Omental fat pad (tissue), 4 donors: ENCODE measurements at places on chromosomes 1 and 21.

DNA sequence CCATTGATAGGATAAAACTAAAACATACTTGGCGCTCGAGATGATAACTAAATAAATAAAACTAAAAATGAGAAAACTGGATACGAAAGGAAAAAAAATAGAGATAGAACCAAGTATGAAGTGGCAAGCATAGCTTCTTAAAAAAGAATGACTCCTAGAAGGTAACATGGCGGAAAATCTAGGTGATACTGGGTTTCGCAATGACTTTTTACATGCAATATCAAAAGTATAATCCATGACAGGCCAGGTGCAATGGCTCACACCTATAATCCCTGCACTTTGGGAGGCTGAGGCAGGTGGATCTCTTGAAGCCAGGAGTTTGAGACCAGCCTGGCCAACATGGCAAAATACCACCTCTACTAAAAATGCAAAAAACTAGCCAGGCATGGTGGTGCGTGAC lies 70.7 kb downstream of the ACBD6 start:
- DNase-seq: no peak

DNA sequence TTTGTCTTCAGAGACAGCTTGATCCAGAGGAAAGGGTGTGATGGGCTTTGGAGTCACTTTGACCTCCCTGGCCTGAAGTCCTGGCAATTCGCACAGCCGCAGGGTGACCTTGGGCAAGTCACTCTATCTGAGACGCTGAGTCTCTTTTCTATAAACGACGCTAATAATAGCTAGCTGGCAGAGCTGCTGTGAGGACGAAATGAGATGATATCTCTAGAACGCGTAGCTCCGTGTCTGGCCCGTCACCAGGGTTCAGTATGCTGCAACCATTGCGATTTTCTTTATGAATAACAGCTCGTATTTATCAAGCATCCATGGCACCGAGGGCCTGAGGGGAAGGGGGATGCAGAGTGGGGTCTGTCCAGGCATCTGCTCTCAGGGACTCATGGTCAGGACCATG lies 58.7 kb downstream of the IGSF21 start:
- DNase-seq: no peak

GRCh38 chr1:97094247-97094972 lies 372.8 kb downstream of the PTBP2 start:
- no peak for DNase-seq

DNA sequence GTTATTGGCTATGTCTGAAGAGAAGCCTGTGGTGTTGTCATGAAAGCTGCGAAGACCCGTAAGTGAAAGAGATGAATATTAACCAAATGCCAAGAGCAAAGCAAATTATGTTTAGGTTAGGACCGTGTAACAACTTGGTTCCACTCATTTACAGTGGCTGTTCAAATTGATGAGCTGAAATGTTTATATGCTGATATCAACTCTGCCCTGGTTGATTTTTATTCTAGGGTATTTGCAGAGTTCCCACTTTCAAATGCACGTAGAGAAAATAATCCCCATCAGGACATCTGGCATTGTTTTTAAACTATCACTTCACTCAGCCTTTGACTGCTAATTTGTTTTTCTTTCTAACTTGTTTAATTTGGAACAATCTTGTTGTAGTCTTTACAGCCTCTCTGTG lies 581.6 kb upstream of the ADAMTS5 start:
- DNase-seq: no peak

GRCh38 chr1:222769971-222770620 lies 33.1 kb downstream of the FAM177B start:
- no peak for DNase-seq

- DNase-seq: peak; percentile 18
These were observed 6.9 kb upstream of the PRDM16 start for GRCh38 chr1:3061981-3062615.

DNA sequence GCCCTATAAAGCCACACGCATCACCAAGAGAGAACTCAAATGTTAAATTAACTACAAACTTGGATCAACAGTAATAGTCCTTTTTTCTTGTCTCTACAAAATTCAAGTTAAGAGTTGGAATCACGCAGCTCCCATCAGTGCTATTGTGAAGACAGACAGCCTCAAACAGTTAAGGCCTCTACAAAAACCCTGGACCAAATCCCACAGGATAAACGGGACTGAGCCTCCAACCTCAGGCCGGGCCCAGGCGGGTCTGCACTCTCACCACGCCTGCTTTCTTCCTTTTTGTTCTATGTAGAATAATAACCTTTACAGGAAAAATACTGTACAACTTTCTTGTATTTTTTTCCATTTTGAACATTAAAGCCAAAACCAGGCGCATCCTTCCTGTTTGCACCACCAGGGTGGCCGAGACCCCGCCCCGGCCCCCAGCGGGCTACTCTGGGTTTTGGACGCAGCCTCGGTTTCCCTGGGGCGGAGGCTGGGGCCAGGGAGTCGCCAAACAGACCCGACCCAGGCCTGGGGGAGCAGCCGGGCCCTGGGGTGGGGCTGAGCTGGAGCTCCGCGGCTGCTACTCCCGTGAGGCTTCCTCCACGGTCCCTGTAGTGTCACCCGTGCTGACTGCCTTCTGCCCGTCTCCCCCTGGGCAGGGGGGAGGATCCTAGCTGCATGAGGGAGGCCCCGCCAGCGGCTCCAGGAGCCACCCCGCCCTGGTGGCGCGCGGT lies 158.4 kb downstream of the CASZ1 start:
- no peak for DNase-seq

GRCh38 chr21:43353282-43354025 lies 73.5 kb downstream of the SIK1 start:
- no peak for DNase-seq

DNA sequence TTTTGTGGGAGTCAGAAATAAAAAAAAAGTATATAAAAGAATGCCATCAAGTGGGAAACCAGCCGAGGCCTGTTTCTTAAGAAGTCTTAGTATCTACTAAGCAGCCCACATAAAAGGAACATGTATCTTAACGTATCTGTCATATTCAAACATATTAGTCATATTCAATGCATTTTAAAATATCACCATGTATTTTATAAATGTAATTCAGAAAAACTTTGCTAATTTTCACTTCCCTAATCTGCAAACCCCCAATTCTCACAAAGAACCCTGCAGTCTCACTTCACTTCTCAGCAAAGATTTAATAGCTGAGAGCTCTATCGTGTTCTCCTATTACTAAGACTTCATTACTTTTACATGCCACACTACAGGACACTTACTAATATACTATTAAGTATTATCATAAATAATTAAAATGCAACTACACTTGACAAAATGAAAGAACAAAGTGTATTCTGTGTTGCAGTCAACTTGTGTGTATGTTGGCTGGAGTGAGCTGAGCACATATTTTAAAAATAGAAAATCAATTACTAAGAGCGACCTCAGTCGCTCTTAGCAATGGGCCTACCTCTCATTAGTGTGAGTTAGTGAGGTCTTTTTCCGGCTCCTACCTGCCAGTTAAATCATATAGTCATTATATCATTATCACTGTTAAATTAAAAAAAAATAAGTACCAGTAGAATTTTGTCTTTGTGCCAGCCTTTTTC lies 484.3 kb downstream of the LMO4 start:
- DNase-seq: no peak

GRCh38 chr1:58883888-58884482 lies 100.1 kb upstream of the JUN start:
- DNase-seq: no peak

DNA sequence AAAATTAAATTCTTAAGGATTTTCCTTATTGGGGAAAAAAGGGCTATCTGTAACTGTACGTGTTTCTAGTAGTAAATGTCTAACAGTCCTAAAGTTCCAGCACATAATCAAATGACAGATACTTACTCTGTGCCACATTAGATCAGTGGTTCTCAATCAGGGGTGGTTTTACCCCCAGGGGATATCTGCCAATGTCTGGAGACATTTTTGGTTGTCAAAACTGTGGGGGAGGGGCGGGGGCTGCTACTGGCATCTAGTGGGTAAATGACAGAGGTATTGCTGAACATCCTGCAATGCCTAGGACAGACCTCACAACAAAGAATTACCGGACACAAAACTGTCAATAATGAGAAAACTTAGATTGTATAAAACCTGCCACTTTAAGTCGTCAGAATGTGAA lies 33.4 kb upstream of the PTPRC start:
- no peak for DNase-seq

- DNase-seq: no peak
These were observed 181.4 kb upstream of the ETV3 start for GRCh38 chr1:157319567-157319966.

GRCh38 chr1:222750651-222751050 lies 13.6 kb downstream of the FAM177B start:
- no peak for DNase-seq

DNA sequence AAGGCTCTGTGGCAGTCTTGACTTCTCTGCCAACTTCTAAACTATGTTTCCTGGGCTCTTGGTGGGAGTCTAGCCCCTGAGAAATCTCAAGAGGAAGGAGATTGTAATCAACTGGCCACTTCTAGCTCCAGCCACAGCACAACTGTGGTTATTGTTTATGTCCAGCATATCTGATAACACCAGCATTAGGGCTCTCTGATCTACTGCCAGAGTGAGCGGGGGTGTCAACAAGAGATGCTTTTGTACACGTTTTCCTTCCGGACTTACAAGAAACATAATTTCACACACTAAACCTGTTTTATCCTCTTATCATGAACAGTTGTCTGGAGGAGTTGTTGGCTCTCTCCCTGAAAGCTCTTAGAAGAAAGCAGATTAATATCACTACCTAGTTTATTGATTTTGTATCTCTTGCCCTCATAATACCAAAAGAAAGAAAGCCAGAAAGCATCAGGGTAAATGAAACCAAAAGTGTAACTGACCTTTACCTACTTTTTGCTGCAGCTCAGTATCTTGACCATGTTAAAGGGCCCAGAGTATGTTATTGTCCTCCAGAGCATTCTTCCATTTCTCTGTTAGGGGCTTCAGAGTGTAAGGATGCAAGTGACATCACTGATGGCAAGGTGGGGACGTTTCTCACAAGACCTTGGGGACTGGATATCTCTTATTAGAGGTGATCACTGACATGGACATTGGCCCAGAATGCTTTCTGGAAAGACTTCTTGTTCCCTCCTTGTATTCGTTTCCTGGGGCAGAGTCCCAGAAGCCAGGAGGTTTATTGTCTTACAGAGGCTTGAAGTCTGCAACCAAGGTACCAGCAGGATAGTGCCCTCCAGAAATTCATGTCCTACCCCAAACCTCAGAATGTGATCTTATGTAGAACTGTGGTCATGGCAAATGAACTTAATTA lies 9.6 kb upstream of the SH2D1B start:
- DNase-seq: no peak

GRCh38 chr1:244218220-244218619 lies 167.1 kb downstream of the ZBTB18 start:
- DNase-seq: no peak

DNA sequence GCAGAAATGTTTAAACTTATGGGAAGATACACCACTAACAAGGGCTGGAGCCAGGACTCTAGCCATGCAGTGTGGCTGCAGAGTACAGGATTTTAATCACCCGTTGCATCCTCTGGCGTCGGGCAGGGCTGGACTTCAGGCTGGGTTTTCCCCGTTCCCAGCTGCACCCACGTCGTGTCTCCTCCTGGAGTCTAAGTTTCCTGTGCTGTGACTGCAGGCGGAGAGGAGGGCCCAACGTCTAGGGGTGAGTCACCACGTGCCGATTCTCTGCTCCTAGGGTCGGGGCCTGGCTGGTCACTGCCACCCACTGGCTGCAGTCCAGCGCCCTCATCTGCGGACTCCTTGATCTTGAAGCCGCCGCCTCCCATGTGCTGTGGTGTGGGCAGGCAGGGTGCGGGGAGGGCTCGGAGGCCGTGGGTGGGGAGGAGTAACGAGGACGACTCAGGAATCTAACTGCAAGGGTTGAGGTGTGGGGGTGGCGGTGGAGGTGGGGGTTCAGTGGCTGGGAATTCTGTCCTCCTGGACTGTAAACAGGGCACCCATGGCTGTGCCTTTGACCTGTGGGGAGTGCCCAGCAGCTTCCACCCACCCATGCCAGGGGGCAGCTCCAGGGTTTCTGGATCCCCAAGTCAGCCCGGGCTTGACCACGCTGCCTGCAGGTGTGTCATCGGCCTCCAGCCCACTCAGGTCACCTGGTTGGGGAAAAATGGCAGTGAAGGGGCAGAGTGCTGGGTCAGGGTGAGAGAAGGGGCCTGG lies 77.8 kb downstream of the ALPL start:
- DNase-seq: peak; percentile 56

GRCh38 chr1:220843481-220844011 lies 35.7 kb upstream of the HLX start:
- DNase-seq: no peak

GRCh38 chr1:151037032-151037431 lies 646 bp downstream of the BNIPL start:
- no peak for DNase-seq

DNA sequence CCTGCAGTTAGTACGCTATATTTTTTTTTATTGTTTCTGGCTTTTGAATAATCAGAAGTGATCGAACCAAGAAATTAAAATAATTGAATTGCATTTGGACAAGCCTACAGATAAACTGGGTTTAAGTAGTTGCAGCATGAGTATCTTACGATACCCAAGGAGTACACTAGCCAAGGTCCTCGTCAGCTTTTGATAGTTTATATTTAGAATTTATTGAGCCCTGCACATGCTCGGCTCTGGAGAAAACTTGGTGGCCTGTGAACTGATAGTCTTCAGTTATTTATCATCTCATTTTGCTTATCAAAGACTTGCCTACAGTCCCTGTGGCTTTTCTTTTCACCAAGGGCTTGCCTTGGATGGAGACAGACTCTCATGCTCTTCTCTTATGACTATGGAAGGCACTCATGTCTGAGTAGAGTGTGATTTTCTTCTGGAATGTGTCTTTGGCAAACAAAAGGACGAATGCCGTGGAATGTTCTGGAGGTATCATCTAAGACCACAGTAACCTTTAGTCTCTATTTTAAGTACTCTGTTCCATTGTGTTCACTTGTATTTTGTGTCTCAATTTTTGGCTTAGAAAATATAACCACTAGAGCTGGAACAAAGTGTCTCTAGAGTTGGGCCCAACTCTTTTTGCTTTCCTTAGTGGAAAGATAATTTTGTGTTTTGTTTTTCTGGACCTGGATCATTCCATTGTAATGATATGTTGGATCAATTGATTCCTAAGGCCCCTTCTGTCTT lies 35.9 kb downstream of the BCL9 start:
- DNase-seq: no peak

- no peak for DNase-seq
These were observed 4.8 kb upstream of the SLAMF9 start for GRCh38 chr1:159958719-159959380.

DNA sequence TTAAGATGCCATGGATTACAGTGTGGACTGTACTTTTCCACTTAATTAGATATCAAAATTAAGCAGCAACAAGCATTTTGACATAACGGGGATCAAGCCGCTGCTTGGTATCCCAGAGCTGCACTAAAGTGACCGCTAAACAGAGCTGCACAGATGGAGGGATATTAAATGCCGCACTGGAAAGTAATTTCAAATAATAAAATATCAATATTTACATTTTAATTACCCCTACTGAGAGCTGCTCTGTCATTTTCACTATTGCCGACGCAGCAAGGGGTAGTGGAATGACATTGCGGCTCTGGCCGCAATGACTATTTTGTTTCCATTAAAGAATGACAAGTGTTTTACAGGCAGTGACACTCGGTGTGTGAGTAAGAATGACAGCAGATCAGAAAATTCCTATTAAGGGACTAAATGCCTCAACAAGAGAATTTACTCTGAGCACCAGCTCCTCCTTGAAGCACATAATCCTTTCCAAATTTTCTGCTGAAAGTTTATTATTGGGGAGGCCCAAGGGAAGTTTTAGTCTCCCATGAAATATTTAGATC lies 109.1 kb upstream of the USH2A start:
- DNase-seq: no peak
